ENCODE measurements at places on chromosomes 7 and 10.

- DNase-seq: no peak
Observed at GRCh38 chr10:17854044-17854652, 45.0 kb downstream of the MRC1 start.

- DNase-seq: no peak
Observed at GRCh38 chr10:86944031-86944419, 13.4 kb downstream of the MMRN2 start.

DNA sequence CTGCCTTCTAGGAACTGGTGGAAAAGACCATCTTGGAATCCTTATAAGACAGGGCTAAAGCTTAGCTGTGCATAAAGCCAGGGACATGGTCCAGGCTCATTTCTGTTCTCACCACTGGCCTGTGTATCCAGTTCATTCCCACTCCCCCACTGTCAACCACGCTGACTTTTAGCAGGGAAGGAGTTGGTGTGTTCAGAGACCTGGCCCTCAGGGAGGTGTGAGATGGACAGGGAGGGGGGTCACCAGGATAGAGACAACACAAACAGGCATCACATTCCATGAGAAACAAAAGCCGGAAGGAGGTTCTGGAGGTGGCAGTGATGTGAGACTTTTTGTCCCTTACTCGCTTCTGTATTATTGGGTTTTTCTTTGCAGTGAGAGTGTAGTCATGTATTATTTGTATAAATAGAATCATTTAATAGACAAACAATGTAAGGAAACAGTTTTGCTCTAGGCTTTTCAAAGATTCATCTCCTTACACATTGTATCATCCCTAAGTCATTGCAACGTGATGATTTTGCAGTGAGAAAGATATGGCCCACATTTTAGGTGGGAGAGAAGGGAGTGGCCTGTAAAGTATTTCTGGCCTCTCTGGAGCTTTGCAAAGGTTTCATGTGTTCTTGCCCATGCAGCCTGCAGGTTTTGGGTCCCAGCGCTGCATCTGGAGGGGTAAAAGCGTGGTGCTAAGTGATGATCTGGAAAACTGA, 52.0 kb downstream of the EEPD1 start:
- DNase-seq: no peak

DNA sequence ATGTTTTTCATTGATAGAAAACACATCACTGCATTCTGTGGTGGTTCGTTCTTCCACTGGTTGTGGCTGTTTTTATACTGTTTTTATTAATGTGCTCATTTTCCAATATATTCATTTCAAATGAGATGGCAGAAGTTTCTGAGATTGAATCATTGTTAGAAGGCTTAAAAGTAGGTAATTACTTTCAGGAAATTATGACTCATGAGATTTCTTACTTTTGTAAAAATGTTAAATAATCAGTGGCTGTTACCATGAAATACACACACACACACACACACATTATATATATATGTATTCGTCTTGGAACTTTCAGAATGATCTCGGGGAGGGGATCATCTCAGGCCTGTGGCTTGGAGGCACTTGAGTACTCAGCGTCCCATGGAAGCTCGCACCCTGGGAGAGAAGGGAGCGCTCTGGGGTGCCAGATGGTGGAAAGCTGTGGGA, 66.1 kb downstream of the ZMYND11 start:
- no peak for DNase-seq

DNA sequence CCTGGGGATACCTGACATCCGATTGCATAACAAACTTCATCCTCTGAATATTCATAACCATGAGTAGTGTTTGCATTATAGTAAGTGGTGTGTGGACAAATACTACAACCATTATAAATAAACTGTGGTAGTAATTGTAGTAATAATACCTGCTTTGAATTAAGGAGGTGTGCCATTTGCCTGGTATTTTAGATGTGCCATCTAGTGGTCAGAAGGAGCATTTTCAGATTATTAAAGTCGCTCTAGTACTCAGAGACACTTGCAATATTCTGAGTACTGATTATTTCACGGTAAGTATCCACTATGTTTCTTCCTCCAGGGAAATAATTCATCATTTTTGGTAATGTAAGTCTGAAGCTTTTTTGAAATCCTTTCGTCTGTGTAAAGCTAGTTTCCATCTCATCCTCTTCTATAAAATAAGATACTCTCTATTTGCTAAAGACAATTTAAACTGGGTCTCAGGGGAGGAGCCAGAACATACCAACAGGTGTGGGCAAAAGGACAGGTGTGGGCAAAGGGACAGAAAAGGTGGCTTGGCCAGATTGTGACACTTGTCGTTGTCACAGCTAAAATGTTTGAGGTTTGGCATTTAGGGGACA, 115.3 kb upstream of the WDR11 start:
- DNase-seq: no peak

DNA sequence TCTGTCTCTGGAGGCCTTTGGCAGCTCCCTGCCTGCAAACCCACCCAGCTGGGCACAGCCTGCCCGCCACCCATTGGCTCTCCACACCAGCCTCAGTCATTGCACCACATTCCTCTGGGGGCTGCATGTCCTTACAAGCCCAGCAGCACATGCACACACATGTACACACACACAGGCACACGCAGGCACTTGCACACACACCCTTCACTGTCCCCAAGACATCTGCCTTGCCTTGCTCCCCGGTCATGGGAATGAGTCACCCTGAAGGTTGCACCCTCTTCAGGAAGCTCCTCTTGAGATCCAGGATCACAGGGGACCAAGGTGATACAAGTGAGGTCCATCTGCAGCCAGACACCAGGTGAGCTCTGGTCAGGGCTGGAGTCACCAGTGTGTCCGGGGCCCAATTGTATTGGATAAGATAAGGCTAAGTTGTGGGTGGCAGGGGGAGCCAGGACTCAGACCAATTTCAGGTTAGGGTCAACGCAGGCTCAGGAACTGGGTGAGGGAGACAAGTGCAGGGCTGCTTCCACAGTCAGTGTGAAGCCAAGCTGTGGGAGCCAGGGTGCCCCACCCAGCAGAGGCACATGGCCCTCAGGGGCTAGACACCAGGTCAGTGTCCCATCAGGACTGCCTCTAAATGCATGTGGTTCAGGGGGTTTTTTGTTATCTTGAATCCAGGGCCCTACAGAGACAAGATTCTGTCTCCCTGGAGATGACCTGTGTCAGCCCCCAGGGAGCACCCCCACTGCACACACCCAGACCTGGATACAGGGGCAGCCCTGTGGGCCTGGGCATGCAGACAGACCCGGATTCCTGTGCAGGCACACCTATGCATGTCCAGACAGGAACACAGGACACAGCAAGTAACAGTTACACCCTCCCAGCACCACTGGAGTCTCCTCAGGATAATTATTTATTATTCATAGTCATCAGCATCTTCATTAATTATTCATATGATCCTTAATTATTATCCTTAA, 33.8 kb downstream of the KCNH2 start:
- DNase-seq: no peak

DNA sequence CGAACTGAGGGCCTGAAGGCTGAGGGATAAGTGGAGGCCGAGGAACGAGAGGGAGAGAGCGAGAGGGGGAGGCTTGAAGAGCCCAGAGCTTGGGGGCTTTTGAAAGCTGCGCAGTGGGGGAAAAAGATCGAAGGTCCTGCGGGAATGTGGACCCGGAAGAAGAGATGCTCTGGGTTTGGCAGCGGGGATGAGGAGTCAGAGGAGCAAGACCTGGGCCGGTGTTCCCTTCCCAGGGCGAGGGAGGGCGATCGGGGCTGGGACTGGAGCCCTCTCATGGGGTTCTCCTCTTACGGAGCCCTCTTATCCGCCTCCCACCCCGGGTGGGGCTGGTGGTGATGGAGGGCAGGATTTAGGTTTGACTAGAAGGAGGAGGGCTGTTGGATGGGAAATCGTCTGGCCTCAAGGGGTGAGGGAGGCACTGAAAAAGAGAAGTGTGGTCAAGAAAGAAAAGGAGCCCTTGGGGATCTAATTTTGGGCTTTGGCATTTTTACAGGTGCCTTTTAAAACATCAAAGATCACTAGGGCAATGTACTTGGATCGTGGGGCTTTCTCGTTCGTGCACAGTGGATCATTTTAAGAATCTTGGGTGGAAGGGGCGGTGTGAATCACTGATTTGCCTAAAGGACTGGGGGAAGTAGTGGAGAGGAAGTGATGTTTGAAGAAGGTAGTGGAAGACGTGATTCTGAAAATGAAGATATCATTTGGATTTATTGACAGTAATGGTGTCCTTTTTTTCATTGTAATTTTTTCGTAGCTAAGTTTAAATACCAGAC, 637 bp downstream of the SAMD8 start:
- no peak for DNase-seq

GRCh38 chr7:91086200-91086599, 178.0 kb upstream of the FZD1 start:
- no peak for DNase-seq

- no peak for DNase-seq
Observed at GRCh38 chr7:24899905-24900304, 80.1 kb downstream of the OSBPL3 start.

DNA sequence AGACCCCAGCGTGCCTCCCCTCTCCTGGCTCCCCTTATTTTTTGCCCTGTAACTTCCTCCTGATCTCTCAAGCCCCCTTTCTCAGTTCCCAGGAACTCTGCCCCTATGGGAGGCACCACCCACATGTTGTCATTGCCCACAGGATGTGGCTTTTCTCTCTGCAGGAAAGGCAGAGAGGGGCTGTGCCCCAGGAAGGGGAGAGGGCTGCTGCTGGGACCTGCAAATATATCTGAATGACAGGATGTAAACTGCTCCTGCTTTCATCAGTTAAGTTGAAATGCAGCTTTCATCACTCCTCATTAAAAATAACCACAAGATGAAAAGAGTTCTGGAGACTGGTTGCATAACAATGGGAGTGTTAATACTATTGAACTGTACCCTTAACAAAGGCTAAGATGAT, 103.3 kb downstream of the CLEC2L start:
- DNase-seq: no peak

DNA sequence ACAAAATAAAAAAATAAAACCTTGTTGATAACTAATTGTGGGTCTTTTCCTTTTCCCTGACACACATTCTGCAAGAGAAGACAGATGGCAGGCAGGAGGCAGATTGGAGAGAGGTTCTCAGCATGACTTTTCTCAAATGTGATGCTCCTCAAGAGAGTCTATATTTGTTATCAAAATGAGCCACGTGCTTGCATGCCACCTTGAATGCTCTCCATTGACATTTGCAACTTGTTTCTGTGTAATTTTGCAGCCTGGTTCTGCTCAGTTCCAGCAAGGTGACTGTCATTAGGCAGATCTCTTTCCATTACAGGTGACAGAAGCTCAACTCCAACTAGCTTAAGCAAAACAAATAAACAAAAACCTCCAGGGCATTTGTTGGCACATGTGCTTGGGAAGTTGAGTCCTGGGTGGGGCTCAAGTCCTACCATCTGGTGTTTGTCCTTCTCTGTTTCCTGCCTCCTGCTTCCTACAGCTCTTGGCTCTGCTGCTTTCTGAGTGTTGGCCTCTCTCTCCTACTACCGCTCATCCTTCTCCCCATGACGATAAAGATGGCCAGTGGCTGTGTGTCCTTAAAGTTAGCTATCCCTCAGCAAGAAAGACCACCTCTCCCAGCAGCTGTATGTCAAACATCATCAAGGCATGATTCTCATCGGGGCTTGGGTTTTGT, 56.7 kb downstream of the GRK5 start:
- no peak for DNase-seq

GRCh38 chr10:132641966-132642731, 104.6 kb downstream of the INPP5A start:
- DNase-seq: no peak

DNA sequence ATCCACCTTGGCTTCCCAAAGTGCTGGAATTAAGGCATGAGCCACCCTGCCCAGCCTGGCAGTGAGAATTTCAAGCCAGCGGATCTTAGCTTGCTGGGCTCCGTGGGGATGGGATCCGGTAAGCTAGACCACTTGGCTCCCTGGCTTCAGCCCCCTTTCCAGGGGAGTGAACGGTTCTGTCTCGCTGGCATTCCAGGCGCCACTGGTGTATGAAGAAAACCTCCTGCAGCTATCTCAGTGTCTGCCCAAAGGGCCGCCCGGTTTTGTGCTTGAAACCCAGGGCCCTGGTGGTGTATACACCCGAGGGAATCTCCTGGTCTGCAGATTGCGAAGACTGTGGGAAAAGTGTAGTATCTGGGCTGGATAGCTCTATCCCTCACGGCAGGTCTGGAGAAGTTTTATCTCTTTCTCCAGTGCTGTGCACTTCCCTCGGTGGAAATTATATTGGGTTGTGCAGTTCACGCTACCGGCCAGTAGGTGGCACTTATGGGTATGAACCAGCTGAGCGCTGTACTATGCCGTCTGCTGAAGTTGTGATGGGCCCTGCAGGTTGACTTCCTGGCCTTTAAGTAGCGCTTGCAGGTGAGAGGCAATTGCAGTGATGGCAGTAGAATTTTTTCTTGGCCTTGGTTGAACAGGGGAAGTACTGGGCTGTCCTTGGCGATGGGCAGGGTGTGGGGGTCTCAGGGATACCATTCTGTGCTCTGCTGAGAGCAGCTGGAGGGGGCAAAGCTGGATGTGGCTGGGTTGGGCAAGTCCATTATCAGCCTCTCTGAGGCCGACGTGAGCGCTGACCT, 138.0 kb upstream of the MTPN start:
- peak; percentile 3 for DNase-seq

- DNase-seq: no peak
Observed at GRCh38 chr7:101154693-101155102, 422 bp downstream of the AP1S1 start.

DNA sequence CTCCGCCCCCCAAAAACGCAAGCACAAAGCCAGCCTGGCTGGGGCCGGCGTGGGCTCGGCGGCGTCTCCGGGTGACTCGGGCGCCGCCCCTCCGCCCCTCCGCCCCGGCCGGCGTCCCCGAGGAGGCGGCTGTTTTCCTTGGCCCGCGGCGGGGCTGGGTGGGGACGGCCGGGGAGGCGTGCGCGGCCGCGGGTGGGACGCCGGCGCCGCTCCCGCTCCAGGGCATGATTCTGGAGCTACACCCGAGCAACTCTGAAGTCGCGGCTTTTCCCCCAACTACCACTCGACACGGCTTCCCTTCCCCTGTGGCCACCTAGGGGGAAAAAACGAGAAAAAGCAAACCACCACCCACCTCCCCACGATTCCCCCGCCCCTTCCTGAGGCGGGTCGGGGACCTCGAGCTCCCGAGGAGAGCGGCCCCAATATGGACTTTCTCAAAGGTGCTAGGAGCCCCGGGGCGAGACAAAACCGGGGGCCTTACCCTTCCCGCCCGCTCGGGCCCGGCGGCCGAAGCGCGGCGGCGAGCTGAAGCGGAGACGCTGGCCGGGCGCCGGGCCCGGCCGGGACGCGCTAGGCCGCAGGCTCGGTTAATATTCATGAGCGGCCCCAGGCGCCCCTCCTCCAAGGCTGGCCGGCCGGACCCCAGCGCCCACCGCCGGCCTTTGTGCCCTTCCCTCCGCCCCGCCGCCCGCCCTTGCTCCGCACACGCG, 856 bp downstream of the ARHGAP21 start:
- DNase-seq: peak; percentile 32

- DNase-seq: no peak
Observed at GRCh38 chr7:11507929-11508328, 324.1 kb downstream of the THSD7A start.

DNA sequence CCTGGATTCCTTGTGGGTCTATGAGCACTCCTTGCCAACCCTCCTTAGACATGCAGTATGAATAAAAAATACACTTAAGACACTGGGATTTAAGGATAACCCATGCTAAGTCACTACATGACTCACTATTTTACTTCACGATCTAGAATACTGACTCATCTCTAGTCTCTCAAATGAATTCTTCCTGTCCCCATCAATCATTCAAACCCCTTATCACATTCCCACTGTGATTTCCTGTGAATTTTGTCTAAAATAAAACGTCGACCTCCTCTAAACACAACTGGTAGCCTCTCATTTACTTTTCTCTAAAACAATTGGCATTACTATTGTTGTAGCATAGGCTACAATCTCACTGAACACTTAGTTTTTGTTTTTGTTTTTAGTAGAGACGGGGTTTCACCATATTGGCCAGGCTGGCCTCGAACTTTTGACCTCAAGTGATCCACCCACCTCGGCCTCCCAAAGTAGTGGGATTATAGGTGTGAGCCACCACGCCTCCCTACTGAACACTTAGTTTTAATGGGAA, 3.9 kb upstream of the IQUB start:
- DNase-seq: no peak
